Muscle of back (tissue), 13 donors: ENCODE measurements at places on chromosomes 2 and 18.

GRCh38 chr2:45843136-45843535, 191.7 kb downstream of the PRKCE start:
- no peak for DNase-seq

GRCh38 chr2:197813093-197813787, 8.8 kb downstream of the PLCL1 start:
- no peak for DNase-seq

- no peak for DNase-seq
These were observed 22.8 kb upstream of the DLX1 start for GRCh38 chr2:172062402-172063004.

GRCh38 chr2:120109186-120110061, 96.5 kb downstream of the EPB41L5 start:
- DNase-seq = peak; percentile 24

DNA sequence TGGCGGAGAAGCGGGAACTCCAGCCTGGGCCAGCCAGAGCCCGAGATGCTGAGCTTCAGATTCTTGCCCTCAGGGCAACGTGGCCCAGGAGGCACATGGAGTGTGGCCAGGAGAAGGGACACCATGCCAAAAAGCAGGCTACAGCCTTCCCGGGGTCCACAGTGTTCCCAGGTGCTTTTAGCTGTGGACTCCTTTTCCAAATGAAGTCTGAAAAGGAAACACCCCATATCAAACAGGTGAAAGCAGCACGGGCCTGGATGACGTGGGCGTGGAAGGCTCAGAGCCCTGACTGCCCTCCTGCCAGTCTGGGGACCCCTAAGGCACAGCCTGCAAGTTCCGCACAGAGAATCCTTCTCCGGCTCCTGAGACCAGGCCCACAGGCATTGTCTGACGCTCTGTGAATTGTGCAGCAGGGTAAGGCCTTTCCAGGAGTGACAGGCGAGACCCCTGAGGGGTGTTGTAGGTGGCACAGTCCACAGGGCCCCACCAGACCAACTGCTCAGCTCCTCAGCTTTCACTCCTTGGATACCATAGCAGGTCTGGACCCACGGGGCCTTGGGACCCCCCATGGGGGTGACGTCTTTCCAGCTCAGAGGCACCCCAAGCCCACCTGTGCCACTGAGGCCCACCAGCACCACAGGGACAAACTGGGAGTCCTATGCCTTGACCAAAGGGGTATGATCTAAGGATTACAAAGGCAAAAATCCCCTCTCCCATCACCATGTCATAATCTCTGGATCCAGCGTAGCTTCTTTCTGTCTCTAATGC, 69.6 kb upstream of the RAB6C start:
- DNase-seq = no peak

- no peak for DNase-seq
These were observed 26.0 kb downstream of the ADRA2B start for GRCh38 chr2:96090196-96090926.

- peak; percentile 84 for DNase-seq
These were observed 345.7 kb downstream of the CYP26B1 start for GRCh38 chr2:71801969-71802368.

GRCh38 chr2:29850794-29851193, 70.6 kb downstream of the ALK start:
- DNase-seq = no peak

- DNase-seq = no peak
These were observed 1325.2 kb upstream of the DDX18 start for GRCh38 chr2:116489292-116489691.

DNA sequence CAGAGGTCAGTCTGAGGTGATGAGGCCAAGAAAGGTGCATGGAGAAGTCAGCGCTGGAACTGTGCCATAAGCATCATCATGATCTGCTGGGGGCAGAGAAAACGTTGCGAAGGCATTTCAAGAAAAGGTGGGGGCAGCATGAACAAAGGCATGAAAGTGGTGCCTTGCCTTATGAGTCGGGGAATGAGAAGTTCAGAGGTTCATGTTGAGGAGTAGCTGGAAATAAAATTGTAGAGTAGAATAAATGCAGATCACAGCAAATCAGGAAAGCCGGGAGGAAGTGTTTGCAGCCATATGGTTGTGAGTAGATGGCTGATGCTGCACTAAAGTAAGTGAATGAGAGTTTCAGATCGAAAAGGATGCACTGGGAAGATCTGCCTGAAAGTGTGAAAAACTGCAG, 72.1 kb upstream of the ARL5A start:
- no peak for DNase-seq

DNA sequence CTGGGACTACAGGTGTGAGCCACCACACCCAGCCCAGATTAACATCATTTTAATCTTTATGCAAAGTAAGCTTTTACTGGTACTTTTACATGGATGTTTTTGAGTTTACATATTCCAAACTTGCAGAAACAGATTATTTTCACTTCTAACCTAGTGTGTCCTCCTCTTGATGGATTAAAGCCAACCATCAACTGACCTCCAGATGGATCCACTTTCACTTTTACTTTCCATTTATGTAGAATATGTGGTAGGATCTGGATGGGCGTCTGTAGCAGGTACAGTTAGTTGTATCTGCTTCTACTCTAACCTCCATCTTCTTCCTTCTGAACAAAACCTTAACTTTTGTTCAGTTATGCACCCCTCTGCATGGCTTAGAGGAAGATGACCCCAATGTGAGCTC, 264.1 kb downstream of the CDH20 start:
- DNase-seq = no peak

DNA sequence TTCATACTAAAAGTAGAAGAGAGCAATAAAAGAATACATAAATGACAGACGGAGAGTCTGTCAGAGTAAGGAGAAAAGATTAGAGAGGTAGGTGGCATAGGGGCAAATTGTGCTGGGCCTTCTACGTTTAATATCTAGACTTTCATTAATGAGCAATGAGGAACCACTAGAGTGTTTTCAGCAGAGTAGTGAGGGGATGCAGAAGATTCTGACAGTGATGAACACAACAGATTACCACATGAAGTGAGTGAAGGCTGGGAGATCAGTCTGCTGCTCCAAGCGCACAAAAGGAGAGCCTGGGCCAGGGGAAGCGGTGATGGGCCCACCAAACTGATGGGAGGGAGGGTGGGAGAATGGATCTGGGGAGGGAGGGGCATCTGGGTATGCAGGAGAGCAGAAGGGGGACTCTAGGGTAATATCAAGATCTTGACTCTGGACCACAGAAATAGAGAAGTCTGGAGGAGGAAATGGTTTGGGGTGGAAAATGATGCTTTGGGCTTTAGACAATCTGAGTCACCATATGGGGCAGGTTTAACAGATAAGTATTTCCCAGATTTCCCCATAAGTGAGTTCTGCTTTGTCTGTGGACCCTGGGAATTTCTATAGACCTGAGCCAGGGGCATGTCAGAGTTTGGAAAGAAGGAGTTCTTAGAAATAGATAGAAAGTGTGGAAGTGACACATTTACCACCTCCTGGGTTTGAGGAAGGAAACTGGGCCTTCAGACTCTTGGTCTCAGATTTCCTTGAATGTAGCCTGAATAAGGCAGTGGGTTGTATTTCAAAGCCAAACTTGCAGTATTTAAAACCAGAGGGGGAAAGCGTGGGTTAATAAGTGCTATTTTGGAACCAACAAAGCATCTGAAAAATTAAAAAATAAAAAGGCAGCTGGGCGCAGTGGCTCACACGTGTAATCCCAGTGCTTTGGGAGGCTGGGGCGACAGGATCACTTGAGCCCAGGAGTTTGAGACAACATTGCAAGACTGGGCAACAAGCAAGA, 15.0 kb upstream of the IL1A start:
- DNase-seq = no peak

DNA sequence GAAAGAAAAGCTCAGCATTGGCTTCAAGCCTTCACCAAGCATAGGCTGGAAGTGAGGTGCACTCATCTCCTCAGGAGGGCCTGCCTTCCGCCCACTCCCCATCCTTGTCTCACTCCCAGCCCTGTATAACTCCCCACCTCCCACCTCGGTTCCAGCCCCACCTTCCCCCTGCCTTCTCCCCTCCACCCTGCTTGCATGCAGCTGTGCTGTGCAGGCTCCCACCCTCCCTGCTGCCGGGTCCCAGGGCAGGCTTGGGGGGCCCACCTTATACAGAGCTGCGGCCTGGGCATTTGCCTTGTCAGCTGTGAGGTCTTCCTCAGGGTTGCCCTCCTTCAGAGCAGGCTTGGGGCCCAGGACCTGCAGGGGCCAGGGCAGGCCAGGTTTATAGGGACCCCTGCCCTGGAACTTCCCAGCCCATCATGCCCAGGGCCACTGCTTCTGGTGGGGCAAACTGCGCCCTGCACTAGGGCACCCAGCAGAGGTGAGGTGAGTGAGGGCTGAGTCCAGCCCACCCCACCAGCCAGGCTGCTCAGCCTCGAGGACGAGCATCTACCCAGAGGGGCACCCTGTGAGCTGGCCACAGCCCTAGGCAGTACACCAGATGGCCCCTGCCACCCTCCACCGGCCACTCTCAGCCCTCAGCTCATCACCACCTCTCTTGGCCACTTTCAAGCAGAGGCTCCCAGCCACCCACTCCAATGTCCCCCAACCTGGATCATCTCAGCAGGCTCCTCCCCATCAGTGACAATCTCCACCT, 11.6 kb downstream of the CAPG start:
- DNase-seq = no peak

GRCh38 chr18:58449464-58449863, 179.4 kb downstream of the ALPK2 start:
- DNase-seq = no peak

GRCh38 chr2:107588181-107588580, 238.5 kb upstream of the RGPD4 start:
- DNase-seq = no peak

- DNase-seq = peak; percentile 73
These were observed 41.1 kb downstream of the MYO7B start for GRCh38 chr2:127576433-127577207.

GRCh38 chr2:102025016-102025501, 33.3 kb downstream of the IL1R2 start:
- DNase-seq = no peak

DNA sequence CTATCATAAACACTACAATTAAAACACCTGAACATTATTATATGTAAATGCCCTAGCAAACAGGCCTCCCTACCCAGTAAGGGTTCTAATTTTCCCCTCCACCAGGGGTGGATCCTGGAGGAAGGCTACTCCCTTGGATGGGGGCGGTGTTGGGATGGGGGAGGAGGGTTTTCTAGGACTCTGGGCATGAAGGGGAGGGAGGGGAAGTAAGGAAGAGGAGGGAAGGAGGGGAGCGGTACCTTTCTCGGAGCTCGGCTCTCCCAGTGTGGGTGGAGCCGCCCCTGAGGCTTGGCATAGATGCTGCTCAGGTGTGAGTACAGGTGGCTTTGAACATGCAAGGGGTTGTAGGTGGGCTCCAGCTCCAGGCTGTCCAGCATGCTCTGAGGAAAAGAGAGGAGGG, 5.4 kb downstream of the DOK1 start:
- no peak for DNase-seq

DNA sequence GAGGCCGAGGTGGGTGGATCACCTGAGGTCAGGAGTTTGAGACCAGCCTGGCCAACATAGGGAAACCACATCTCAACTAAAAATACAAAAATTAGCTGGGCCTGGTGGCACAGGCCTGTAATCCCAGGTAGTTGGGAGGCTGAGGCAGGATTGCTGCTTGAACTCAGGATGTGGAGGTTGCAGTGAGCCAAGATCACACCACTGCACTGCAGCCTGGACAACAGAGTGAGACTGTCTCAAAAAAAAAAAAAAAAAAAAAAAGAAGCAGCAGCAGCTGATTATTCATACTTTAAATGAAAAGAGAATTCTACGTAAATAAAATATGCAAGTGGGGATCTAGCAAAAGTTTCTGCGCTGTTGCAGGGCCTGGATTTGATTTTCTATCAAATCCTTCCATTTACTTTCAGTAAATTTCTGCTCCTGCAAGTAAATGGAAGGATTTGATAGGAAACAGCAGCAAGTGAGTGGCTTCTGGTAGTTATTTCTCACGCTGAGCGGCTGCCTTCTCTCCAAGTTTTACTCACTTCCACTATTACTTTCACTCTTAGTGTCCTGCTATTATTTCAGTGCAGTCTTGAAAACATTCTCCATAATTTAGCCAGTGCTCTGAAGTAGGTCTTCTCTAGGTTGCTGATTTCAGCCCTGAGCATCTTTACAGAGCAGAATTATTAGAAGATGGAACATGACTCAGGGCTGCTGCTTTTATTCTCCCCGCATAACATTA, 68.4 kb downstream of the SLC16A14 start:
- DNase-seq = no peak

DNA sequence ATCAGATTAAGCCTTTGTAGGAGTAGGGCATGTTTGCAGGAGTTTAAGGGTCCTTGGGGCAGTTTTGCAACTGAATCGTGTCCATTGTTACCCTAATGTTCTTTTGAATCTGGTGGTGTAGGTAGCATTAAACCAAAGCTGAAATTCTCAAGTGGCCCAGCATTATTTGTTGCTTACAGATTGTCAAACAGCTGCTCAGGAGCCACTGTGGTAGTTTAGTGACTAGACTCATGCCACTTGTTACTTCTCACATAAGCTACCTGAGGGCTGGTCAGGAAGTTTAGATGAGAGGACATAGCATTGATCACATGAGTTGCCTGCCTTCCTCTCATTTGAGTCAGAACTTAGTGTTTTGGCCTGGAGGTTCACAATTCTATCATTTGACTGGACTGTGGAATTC, 157.6 kb downstream of the HAUS1 start:
- no peak for DNase-seq

GRCh38 chr2:188865681-188866080, 108.5 kb upstream of the COL3A1 start:
- peak; percentile 44 for DNase-seq

- DNase-seq = no peak
These were observed 499.6 kb upstream of the ACVR2A start for GRCh38 chr2:147345246-147345645.

- DNase-seq = no peak
These were observed 303.7 kb downstream of the PTPRM start for GRCh38 chr18:7870855-7871254.

DNA sequence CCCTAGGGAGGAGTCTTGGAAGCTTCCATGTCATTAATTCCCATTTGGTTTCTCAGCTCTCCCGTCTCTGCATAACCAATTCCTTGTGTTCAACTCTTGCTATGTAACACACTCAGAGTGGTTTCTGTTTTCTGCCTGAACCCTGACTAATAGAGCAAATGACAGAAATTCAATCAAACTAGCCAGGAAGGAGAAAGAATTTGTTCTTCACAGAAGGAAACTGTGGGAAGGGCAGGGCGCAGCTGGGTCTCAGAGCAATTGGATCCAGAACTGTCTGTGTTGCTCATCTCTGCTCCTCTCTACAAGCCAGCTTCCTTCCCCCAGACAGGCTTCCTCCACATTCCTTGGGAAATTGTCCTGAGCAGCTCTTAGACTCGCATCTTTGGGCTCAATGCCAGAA, 269.8 kb downstream of the TNS1 start:
- peak; percentile 85 for DNase-seq
